Activated T-helper 1 cell treated with anti-CD3 and anti-CD28 coated beads, Interleukin-2, amount 50 U/mL, for 16 hours (primary cell): ENCODE measurements at places on chromosomes 7 and 10.

- no peak for DNase-seq
Observed at GRCh38 chr7:56449762-56450161, 333.5 kb upstream of the NUPR2 start.

DNA sequence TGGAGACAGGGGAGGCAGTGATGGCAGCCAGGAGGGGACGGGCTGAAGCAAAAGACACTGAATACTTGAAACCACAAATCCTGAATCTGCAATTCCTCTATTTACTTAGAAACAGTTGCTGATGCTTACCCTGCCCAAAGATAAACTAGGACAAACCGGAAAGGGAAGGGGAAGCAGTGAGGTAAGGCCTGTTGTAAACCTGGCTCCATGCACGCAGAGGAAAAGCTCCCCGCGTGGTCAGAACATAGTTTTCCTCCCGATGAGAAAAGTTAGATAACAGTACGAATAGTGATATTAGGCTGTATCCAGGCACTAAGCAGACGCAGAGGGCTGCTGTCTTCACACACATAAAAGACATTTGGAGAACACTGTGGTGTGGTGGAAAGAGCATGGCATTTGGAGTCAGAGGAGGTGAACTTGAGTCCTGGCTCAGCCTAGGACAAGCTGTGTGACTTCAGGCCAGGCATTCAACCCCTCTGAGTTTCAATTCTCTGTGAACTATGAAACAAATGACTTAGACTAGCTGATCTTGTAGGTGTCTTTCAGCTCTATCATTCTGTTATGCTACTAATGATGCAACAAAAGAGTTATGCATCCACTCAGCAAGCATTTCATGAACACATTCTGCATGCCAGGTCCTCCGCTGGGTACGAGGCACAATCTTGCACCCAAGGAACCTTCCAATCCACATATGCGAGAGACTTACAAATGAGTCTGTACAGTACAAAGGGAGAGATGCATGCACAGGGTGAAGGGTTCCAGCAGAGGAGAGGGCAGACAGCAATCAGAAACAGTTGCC, 80.9 kb downstream of the SORBS1 start:
- DNase-seq = no peak

DNA sequence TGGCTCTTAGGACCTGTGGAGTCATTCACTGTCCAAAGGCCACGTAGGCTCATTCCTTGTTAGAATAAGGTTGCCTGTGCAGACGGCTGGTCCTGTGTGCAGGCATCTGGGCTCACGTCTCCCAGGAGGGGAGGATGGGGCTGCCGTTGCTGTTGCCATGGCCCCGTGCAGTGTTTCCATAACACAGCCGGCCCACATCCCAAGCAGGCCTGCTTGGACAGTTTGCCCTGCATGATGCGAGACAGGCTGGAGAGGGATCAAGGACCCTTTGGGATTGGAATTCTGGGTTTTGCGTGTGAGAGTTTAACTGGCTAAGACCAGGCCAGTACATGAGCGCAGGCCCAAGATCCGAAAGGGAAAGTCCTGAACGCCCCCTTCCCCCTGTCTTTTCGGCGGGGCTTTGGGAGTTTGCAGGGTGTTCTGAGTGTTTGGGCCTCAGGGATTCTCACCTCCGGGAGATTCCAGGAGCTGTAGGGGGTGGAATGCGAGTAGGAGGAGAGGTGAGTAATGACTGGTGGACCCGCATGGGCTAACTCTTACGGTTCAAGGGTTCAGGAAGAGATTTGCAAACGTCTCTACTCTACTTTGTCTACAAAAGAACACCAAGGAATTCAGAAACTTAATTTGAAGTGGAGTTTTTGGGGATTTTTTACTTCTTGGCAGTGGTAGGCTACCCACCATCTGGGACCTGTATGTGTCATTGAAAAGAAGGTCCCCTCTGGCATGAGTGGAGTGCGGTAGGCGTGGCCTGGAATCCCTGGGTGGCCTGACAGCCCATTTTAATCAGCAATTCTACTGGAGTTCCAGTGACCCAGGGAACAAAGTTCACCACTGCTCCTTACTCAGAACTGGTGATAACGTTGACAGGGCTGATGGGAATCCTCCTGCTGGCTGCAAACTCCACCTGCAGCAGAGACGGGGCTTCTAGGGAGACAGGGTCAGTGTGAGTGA, 125.4 kb downstream of the ITIH5 start:
- DNase-seq = no peak

GRCh38 chr10:92834986-92835385, 13.3 kb upstream of the EXOC6 start:
- DNase-seq = no peak

- DNase-seq = no peak
Observed at GRCh38 chr10:44385026-44385695, at the start of gene CXCL12. CXCL12 (minus strand) TSS chr10:44385097; CDS start chr10:44385005, 92 bp downstream.

GRCh38 chr7:39221901-39222300, 244.2 kb downstream of the POU6F2 start:
- no peak for DNase-seq

DNA sequence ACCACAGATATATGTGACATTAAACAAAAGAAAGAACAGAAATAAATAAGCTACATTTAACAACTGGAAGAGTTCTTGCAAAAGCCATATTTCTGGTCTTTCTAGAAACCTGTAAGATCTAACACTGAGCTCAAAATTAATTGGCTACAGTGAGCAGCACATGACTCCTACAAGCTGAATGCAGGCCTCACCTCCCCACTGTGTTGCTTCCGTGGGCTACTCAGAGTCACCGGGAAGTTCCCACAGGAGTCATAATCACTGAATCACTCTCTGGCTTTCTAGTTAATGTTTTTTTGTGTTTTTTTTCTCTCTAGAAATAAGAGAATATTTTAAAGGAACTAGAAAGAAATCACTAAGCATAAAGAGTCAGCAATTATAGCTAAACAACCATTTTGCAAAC, 10.2 kb upstream of the MRPS24 start:
- no peak for DNase-seq

DNA sequence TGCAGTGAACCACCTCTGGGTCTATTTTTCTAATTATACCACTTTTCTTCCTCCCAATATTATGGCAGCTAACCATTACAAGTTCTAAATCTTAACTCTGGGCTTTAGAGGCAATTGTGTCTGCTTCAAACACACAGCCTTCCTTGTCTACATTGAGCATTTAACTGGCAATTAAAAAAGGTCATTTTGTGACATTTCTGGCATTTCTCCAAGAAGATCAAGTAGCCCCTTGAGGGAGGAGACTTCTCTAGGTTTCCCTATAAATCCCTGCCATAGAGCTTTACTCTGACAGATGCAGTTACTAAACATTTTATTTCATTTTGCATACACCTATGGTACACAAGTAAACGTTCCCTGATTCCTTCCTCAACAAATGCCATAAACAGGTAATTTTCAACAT, 33.4 kb upstream of the FAM133B start:
- DNase-seq = no peak

DNA sequence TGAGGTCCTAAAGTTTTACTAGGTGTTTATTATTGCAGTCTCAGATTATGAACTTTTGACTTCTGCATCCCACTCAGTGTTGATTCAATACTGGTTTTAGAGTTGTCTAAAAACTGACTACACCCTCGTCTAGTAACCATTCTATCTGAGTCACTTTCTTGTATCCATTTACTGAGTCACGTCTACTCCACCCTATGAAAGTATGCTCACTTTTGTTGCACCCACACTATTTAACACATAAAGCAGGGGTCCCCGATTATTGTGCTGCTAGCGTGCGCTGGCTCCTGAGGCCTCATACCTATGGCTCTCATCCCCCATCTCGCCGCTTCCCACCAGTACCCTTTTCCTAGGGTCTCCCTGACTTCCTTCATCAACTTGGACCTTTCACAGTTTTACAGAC, 2.0 kb downstream of the SAMD9 start:
- no peak for DNase-seq

DNA sequence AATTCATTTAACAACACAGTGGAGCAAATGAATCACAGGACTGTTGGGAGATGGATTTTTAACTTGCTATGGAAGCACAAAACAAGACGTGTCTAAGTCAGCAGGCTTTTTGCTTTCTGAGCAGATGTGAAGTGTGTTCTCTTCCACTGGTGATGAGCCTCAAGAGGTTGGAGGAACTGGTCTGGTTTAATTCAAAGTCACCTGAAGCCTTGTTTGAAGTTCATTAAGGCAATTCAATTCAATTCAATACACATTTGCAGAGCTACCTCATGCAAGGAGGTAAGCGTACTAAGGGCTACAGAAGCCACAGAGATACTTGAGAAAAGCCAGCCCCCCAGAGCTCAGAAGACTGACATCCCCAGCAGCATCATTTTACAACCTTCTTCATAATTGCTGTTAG, 68.4 kb upstream of the PALS2 start:
- DNase-seq = no peak

DNA sequence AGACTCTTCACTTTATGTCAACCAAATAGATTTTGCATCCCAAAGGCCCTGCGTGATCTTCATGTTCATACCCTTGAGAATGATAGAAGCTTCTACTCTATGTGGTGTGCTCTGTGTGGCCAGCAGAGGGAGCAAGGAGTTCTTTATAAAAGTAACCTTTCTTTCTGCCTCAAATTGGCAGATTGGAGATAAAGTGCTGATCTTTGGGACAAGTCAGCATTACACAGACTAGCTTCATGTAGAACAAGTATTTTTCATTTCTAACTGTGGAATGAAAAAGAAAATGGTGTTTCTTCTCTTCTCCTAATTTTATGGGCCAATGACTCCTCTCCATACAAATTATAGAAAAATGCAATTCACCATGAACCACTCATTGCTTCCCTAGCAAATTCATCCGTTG, 1214.1 kb downstream of the SORCS1 start:
- no peak for DNase-seq

GRCh38 chr10:30502266-30503060, 68.5 kb downstream of the MAP3K8 start:
- DNase-seq = no peak

DNA sequence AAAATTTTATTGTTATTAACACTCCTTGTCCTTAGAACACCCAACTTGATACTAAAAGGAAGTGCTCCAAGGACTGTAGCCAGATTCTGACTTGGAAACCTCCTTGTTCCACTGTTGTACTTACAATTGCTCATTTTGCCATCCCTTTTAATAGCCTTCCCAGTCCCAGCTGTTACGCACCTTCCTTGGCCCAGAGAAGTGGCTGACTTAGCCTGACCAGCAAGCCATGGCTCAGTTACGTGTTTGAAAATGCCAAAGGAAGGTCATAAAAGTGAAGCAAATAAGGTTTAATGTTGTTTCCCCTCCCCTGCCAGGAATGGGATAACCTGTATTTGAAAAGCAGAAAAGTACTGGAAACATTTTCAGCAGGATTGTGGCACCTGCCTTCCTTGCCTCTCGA, 3.7 kb upstream of the ANKRD1 start:
- DNase-seq = no peak

- DNase-seq = no peak
Observed at GRCh38 chr10:113493195-113493594, 59.7 kb upstream of the HABP2 start.

GRCh38 chr10:34171957-34172527, 643.1 kb downstream of the PARD3 start:
- DNase-seq = no peak

DNA sequence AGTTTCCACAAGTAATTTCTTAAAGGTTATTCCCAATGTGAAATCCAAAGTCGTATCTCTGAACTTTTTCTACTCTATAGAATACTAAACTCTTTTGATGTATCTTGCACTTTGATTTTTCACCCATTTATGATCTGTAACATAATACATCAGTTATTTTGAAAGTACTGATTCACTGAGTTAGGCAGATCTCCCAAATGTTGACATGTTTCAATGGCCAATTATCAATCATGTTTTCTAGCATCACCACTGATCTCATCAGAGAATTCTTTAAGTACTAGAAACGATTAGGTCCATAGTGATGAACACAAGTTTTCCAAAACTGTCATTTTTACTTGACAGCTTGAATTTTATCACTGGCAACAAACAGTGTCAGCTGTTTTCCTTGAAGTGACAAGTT, 119.0 kb downstream of the ATE1 start:
- DNase-seq = no peak

DNA sequence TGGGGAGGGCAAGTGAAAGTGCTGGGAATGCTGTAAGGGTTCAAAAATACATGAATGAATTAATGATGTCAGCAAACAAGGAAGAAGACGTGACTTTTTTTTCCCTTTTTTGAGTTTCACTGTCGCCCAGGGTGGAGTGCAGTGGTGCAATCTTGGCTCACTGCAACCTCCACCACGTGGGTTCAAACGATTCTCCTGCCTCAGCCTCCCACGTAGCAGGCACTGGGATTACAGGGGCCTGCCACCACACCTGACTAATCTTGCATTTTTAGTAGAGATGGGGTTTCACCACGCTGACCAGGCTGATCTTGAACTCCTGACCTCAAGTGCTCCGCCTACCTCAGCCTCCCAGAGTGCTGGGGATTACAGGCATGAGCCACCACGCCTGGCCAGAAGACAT, 30.0 kb downstream of the DENND10 start:
- DNase-seq = no peak

GRCh38 chr7:28435732-28436378, 23.5 kb downstream of the CREB5 start:
- no peak for DNase-seq

- DNase-seq = no peak
Observed at GRCh38 chr7:20786049-20786412, 655 bp downstream of the SP8 start.

DNA sequence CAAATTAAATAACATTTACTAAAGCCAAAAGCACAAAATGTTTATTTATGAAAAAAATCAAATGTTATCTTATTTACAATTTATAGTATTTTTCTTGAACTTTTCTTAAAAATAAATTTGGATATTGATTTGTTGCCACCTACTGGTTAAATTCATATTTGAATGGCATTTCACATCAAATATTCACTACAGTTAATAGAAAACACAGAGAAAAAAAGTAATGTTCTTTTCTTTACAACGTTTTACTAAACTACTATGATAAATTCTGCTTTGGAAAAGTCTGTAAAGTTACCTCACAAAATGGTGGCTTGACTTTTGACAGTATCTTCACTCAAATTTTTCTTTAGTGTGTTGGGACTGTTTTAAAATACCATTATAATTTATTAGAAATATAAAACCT, 52.7 kb downstream of the SRPK2 start:
- DNase-seq = no peak

DNA sequence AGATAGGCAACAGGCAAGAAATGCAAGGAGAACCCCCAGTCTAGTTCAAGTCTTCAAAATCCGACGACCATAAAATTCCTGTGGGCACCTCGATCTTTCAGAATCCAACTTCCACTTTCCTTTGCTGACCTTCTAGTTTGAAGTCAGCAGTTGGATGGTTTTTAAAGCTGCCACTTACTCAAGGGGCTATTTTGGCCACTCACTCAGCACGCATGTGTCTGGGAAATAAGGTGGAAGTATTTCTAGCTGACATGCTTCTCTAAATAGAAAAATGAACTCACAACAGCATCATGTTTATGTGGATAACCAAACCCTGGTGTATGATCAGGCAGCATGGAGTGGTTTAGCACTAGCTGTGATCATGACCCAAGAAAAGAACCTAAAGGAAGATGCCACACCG, at the start of gene NRAP:
TSS of gene NRAP (minus strand) at position 134 of the 400 bp plus-strand sequence. CDS start 159 bp downstream, outside the sequence.
- no peak for DNase-seq

DNA sequence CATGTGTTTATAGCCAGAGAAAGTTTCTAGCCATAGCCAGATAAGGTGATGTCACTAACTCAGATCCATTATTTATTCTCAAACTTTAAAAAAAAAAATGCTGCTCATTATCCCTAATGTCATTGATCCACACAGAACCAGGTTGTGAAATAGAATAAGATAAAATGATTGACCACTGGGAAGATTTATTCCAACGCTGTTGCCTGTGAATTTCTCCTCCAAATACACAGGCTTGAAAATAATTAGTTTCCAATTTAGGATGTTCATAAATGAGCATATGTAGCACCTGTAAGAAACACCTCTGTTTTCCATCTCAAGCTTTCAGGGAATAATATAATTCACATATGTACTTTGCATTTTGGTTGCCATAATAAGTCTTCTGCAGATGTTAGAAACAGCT, 283.1 kb upstream of the DKK1 start:
- no peak for DNase-seq
